GM18507 (cell line): ENCODE measurements at places on chromosomes 12 and 14.
A peak's percentile ranks its signal among the peaks of the same experiment; 100 is the strongest.

DNA sequence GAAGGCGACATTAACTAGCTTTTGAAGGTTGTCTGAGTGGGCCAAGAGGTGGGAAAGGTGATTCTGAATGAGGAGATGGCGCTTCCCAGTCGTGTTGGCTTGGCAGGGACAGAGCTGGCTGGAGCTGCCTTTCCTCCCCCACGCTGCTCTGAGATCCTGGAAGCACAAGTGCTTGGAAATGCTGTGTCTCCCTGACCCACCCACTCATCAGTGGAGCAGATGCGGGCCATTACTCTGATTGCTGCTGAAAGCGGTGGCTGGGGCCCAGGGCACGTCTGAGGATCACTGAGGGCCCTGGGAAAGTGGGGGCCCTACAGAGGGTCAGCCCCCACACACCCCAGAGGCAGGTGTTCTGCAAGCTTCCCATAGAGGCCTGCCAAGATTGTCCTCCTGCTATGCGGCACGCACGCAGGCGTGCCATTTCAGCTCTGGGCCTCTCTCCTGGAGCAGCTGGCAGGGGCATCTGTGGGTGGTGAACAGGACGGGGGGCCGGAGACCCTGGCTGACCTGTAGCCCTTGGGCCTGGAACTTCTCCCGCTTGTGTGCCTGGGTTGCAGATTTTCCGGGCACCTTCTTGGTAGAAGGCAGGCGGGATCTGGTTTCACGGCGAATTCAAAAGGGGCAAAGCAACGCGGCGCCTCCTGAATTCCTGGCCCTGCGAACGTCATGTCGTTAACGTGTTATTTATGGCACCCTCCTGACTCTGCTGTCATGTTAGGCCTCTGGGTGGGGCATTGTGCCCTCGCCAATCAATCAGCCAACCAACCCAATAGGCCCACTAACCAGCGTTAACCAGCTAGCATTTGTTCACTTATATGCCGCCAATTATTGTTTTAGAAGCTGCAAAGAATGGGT lies 133.8 kb upstream of the TBX3 start:
- no peak for DNase-seq

DNA sequence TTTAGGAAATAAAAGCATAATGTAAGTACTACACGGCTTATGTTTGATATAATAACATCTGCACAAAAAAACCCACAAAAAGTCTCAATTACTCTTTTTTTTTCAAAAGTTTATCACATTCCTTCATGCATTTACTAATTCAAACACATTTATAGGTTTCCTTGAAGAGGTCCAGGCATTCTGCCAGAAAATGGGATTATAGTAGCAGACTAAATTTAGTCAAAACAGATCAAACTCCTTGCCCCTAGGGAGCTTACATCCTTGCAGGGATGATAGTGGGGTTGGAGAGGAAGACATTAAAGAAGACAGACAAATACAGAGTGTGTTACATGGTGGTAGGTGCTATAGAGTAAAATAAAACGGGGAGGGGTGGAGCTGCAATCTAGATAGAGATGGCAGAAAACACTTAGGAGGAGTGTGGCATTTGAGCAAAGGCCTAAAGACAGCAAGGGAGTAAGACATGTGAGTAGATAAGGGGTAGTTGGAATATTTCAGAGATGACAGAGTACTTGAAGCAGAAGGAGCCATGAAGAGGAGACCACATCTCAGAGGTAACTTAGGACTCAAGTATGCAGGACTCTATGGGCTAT lies 266.9 kb downstream of the PPFIA2 start:
- DNase-seq, result no peak

DNA sequence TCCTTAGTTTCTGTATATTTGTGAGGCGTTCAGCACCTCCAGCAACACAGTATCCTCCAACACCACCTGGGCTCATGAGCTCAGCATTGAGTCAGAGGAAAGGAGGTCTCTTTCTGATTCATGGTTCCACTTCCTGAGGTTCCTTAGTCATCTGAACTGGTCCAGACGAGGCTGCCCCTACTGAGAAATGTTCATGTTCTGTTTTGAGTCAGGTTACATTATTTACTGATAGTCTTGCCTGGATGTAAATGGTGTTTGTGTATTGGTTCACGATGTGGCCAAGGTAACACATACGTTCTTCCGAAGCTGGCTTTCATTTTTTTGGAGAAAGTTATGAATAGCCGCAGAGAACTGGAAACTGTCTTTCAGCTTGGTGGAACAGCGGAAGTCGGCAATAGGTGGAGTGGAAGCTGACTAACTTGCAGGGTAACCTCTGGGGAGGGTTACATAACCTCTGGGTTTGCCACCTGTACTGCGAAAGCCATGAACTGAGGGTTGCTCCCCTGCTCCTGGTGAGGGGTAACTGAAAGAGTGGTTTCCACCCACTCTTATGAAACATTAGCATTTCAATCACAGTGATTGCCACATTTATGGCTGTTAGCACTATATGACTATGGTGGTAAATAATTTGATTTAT lies 42.2 kb upstream of the MANSC4 start:
- peak; percentile 15 for DNase-seq

GRCh38 chr12:96436366-96437170 lies 36.3 kb upstream of the CDK17 start:
- no peak for DNase-seq

- DNase-seq, result no peak
These were observed 264.2 kb downstream of the SLC6A15 start for GRCh38 chr12:84648425-84648824.

GRCh38 chr12:53976172-53976822 lies 1.5 kb upstream of the HOTAIR start:
- no peak for DNase-seq

- no peak for DNase-seq
These were observed 141.6 kb upstream of the MAX start for GRCh38 chr14:65243766-65244442.

DNA sequence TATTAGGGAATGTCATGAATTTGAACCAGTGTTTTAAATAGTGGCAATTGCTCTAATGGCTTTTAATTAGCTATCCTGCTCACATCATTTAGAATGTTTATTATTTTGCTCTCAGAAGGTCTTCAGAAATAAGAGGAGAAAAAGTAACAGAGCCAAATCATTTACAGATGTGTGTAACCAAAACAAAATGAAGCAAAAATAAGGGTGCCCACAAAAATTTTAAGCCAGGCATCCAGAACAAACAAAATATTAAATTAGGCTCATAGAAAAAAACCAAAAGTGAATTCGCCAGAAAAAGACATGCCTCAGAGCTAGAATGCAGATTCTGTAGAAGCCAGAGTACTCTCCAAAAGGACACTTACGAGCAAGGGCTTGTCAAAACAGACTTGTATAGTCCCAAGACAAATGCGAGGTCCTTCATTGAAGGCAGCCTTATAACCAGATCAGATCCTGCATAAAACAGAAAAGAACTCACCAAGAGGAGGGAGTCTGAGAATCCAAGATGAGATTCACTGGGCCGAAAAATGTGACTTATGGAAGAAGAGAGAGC lies 20.2 kb upstream of the SERPINA1 start:
- DNase-seq, result no peak

DNA sequence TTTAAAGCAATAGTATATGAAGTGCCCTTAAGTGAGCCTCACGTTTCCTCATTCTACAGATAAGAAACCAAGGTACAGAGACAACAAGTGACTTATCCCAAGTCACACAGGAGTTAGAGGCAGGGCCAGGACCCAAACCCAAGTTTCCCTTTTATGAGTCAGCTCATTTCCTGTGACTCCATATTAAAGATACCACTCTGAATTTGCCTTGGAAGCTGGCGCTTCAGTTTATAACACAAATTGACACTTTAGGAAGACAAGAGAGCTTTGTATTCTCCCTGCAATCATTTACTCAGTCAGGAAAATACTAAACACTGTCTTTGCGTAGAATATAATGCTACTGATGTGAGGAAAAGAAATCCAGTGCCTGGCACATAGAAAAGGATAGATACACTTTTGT lies 43.2 kb downstream of the MYBPC1 start:
- DNase-seq, result no peak

DNA sequence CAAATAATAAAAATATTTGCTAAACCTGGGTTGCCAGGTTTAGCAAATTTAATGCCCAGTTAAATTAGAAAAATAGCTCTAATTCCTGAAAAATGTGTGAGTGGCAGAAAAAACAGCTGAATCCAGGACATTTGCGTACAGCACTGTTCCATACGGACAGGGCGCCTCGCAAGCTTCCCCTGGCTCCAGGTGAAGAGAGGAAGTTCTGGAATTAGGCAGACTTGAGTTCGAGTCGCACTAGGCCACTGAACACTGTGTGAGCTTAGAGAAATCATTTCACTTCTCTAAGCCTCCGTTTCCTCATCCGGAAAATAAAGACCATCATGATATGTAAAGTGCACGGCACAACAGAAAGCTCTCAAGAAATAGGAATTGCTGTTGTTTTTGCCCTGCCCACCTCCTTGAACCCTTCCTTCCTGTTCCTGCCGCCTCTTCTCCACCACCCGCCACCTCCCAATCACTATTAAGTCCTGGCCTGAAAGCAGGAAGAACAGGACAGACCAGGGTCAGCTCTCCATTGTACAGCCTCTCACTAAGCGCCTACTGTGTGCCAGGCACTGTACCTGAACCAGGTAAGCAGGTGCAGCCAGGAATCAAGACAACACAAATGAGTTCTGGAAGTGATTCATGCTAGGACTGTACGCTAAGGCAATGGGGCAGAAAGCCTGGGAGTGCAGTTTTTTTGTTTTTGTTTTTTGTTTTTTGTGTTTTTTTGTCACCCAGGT lies 763 bp upstream of the PHETA1 start:
- no peak for DNase-seq

DNA sequence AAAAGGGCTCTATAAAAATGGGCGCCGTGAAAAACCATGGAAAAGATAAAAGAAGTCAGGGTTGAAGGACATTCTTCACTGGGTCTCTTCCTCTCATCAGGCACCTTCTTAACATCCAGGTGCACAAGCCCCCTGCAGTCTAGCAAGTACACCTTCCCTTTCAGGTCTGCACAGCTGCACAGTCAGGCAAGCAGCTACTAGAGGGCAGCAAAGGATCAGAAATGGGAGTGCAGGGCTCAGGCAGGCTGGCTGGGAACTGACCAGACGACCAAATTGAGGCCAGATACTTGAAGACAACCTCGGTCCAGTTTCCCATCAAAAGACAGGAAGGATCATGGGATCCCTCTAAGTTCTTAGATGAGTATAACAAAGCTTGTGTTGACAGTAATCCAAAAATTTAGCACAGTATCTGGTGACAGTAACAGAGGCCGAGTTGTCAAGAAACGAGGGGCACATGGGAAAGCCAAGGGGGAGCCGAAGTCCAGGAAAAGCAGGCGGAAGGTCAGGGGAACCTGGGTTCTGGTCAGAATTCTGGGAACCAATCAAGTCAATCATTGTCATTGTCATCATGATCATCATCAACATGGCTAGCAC lies 10.1 kb upstream of the GRIP1 start:
- DNase-seq, result peak; percentile 1

- no peak for DNase-seq
These were observed 281.0 kb upstream of the CRY1 start for GRCh38 chr12:107374161-107374840.

GRCh38 chr12:76520348-76520747 lies 39.2 kb downstream of the OSBPL8 start:
- DNase-seq, result no peak

- DNase-seq, result peak; percentile 25
These were observed 9.0 kb upstream of the OR6J1 start for GRCh38 chr14:22653012-22653621.

DNA sequence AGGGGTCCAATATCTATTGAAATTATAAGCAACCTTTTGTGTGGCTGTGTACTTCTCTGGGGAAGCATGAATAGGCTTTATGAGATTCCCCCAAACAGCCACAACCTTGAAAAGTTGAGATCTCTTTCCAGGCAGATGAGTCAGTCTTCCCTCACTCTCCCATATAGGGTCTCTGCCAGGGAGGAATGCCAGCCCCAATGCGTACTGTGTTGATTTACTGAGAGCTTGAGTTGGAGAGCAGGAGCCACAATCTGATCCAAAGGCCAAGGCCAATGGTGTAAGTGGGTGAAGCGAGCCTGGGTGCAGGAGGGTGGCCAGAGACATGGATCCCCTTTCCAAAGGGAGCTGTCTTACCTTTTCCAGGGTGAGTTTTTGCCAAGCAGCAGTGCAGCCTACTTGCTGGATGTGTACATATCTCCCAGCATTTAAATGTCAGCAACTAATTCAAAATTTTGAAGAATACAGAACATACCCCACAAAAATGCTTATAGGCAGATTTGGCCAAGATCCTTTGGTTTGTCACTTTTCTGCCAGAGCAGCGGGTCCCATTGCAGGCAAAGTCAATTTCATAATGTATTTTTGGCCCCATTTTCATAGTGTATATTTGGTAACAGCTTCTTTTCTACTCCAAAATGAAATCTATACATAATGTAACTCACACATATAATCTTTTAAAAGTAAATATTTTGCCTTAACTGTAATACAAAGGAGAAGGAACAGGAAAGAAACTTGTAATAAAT lies 88.2 kb downstream of the TBC1D30 start:
- no peak for DNase-seq

GRCh38 chr12:100675432-100675831 lies 101.9 kb downstream of the GAS2L3 start:
- no peak for DNase-seq

DNA sequence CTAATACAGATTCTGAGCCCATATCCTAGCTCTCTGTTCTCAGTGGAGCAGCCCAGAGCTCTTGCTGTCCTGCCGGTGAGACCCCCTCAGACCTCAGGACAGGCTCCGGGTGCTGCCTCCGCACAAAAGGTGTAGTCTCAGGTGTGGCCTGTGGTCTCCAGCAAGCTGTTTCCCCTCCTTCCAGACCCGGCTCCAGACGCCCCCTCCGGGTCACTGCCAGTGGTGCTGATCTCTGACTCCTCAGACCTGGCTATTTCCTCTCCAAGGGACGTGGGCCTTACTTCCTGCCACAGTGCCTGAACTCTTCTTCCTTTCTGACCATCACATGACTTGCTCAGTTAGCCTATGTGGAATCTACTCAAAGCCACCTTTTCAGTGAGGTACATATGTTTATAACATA lies 337.5 kb downstream of the GLT1D1 start:
- no peak for DNase-seq

DNA sequence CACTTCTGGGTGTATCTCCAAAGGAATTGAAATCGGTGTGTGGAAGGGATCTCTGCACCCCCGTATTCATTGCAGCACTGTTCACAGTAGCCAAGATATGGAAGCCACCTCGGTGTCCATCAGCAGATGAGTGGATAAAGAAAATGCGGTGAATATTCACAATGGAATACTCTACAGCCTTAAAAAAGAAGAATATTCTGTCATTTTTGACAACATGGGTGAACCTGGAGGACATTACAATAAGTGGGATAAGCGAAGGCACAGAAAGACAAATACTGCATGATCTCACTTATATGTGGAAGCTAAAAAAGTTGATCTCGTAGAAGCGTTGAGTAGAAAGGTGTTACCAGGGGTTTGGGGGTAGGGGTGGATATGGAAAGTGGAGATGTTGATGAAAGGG lies 111.9 kb downstream of the BEGAIN start:
- DNase-seq, result no peak

DNA sequence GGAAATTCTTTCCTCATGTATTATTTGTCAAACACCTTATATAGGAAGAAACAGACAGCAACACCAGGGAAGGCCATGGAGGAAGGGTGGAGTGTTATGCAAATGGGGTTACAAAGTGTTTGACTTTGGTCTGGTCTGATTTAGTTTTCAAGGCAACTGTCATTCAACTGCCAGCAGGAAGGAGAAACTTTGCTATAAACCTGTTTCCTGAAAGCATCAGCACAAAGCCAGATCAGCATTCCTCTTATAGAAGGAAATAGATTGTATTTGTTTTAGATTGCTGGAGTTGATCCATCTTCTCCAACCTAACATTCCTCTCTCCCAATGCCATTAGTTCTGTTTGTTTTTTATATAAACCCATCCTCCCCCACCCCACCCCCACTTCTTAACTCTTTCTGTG lies 65.7 kb downstream of the STAB2 start:
- no peak for DNase-seq

GRCh38 chr14:94599656-94600004 lies 12.6 kb upstream of the SERPINA3 start:
- DNase-seq, result no peak
